ENCODE measurements at places on chromosomes 12 and 14.

- no peak for DNase-seq
Measured at GRCh38 chr14:83379436-83379835, 1845.8 kb upstream of the SEL1L start.

GRCh38 chr12:11941606-11942337 lies 129.0 kb upstream of the BCL2L14 start:
- DNase-seq: no peak

DNA sequence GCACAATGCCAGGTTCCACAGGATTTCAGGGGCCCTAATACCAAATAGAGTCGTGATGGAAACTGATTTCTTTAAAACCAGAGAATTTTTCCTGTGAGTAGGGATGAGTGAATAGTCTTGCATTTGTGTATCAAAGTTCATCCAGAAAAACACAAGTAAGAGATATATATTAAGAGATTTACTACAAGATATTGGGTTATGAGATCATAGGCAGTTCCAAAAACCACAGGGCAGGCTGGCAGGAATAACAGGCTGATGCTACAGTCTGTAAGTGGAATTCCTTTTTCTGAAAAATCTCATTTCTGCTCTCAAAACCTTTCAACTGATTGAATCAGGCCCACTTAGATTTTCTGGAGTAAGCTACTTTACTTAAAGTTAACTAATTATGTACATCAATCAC lies 1756.2 kb upstream of the SEL1L start:
- no peak for DNase-seq

DNA sequence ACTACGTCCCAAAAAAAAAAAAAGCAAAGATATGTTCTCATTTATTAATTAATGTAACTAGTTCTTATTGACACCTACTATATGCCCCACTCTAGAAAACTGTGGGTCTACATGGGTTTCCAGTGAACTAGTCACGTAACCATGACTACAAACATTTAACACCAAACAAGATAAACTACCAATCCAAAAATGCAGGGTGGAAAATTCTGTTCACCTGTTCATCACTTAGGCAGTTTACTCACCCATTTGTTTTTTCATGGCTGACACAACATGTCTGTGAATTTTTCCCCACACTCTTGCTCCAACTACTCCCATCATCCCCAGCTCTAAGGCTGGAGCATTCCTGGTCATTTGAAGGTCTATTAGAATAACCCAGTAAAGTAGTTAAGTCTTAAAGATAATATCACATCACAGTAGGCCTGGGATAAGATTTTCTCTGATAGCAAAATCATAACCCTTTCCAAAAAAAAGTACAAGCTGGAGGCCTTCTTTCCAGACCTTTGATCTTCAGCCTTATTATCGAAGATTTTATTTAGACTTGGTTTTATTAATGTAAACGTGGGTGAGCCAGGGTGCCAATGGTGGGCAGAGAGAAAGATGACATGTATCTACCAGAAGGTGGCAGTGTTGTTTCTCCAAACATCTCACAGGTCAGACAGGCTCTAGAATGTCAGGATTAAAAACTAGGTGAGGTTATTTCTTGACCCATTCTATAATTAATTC lies 61.6 kb upstream of the DAAM1 start:
- no peak for DNase-seq

- DNase-seq: peak; percentile 71
Measured at GRCh38 chr14:101980700-101981099, 16.3 kb downstream of the DYNC1H1 start.

- DNase-seq: no peak
Measured at GRCh38 chr12:117118838-117119591, 19.8 kb upstream of the TESC start.

- no peak for DNase-seq
Measured at GRCh38 chr14:31858868-31859267, 218.2 kb upstream of the ARHGAP5 start.

DNA sequence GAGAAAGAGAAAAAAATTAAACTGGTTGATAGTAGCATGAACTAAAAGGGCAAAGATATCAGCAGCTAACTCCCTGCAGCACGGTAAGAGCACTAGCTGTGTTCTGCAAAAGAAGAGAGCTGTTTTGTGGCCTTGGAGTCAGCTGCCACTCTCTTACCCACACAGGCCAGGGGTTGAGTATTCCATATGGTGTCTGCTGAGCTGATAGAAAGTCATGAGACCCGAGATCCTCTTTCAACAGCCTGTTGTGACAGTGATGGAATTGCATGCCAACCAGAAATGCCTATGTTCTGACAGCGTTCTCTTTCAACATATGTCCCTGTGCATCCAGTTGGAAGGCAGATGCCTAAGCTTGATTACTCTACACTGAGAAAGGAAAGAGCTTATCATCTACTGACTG lies 39.9 kb downstream of the TMTC1 start:
- no peak for DNase-seq

DNA sequence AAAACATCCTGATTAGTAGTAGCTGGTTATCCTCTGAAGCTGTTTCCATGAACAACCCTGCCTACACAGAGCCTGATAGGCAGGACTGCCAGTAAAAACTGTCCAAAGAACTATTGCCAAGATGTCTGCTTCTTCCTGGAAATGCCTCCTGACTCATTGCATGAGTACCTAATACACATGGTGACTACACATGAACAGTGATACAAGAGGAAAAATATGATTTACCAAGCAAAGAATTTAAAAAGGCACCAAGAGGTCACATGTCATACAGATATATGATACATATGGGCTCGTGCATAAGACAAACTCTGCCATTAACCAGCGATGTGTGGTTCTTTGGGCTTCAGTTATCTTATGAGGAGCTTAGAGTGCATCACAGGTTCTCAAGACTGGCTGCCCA lies 552.3 kb downstream of the SLC16A7 start:
- DNase-seq: no peak

DNA sequence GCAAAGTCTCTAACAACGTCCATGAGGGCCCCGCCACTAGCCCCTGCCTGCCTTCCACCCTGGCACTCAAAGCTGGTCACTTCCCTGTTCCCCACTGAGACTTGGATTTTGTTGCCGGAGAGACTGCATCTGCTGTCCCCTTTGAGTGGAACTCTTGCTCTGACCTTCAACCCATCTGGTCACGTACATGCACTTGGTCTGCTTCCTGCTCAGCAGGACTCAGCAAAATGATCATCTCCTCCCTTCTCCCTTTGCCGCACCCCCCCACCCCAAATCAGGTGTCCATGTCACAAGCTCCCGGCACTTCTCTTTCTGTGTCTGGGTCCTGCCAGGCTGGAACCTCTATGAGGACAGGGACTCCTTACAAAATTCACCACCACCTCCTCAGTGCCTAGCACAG lies 180.9 kb downstream of the CHST11 start:
- DNase-seq: no peak

GRCh38 chr14:74275241-74275841 lies 27.4 kb downstream of the ABCD4 start:
- DNase-seq: no peak

DNA sequence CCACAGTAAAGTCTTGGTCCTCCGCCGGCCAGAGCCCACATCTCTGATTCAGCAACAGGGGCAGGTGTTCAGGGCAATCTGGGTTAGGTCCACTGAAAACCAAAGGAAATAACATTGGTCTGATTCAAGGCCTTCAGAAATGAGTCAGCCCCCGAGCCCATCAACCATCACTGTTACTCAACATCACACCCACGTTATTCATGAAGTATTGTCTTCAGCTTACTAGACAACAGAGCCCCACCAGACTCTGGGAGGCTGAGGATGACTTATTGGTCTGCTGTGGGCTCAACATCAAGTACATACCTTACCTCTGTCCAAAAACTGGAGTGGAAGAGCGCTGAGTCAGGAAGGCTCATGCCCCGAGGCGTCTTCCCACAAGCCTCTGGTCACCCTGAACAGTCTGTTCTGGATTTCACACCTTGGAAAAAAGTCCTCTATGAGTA lies 97.5 kb downstream of the ZFP36L1 start:
- DNase-seq: no peak

- DNase-seq: no peak
Measured at GRCh38 chr12:70449753-70450341, 83.8 kb downstream of the KCNMB4 start.

- no peak for DNase-seq
Measured at GRCh38 chr14:39739796-39740195, 307.6 kb upstream of the FBXO33 start.

DNA sequence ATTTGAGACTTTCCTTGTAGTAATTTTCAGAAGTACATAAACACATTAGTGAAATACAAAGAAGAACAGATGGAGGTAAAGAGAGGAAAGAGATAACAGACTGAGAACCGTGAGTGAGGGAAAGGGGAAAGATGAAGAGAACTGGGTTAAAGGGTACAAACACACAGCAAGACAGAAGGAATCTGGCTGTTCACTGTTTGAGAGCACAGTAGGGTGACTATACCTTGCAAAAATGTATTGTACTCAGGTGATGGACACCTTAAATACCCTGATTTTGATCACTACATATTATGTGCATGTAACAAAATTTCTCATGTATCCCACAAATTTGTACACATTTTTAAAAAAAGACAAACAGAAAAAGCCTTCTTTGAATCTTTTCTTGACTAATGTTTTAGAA lies 2.7 kb upstream of the TRHDE start:
- DNase-seq: no peak

DNA sequence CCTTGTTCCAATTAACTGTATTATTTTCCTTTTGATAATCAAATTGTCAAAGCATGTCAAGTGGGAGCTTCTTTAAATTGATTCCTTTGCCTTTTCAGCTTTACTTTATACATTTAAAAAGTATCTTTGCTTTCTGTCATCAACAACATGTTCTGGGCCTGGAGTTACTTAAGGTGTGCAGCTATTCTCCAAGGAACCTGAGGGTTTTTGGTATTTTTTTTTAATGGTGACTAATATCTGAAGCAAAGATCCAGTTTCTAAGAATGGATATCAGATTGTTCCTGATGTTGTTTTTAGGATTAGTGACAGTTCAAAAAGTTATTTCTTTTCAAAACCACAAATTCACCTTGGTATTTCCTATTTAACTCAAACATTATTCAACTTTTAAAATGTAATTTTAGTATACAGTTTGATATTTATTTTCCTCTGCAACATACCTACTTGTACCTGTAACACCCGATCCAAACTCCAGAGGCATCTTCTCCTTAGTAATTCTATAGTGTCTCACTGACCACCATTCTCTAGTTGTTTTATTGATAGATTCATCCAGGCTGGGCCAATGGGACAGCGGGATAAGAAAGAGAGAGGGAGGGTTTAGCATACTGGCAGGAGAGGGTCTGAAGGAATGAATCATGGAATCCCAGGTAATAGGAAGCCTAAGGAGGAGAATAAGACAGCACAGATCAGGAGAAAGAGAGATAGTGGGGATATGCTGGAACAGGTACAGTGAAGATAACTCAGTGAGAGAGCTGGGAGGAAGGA lies 3.1 kb downstream of the CBLN3 start:
- DNase-seq: no peak

GRCh38 chr14:67944605-67945004 lies 125.0 kb downstream of the RAD51B start:
- DNase-seq: no peak

- no peak for DNase-seq
Measured at GRCh38 chr14:33062881-33063280, 124.2 kb downstream of the NPAS3 start.

- no peak for DNase-seq
Measured at GRCh38 chr14:104689109-104689880, at the start of gene INF2. Gene INF2 (plus strand): TSS chr14:104689618. CDS start chr14:104701366, 11,748 bp downstream.

DNA sequence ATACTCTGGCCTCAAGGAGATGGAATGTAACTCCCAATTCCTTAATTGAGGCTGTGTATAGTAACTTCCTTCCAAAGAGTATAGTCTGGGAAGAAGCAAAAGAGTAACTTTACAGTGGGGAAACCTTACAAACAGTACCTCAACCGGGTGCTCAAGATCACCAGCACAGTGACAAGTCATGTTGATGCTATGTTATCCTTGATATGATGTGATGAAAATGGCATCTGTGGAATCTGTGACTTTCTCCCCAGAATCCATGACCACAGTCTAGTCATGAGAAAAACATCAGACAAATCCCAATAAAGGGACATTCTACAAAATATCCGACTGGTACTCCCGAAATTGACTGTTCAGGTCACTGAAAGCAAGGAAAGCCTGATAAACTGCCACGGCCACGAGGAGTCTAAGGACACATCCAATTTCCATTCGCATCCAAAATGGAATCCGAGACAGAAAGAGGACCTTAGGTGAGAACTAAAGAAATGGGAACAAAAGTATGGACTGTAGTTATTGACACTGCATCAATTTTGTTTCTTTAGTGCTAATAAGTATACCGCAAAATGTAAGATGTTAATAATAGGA lies 97.3 kb upstream of the FRMD6 start:
- DNase-seq: no peak

GRCh38 chr12:114666746-114667668 lies 17.0 kb downstream of the TBX3 start:
- no peak for DNase-seq

DNA sequence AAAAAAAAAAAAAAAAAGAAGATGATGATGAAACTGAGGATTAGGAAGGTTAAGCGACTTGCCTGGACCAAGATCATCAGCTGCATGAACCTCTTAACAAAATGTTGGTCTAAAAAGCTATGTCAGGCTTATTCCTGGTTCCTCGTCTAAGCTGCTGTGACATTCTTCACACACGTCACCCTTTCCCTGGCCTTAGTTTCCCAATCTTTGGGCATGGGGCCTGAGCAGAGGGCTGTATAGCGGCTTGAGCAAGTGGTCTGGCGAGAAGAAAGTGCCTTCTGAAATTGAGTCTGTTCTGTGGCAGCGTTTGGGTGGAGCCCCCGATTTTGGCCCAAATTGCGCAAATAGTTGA lies 58.7 kb upstream of the CCND2 start:
- DNase-seq: no peak

DNA sequence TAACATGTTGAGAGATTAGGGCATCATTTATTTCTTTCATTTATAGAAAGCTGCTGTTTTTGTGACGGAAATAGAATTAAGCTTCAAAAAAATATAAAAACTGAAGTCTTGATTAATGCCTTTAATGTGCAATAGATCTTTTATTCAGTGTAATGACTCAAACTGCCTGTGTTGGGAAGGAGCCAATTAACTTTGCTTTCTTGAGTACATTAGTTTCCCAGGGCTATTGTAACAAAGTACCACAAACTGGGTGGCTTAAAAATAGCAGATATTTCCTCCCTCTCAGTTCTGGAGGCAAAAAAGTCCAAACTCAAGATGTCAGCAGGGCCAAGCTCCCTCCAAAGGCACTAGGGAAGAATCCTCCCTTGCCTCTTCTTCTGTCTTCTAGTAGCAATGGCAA lies 36.6 kb downstream of the EID3 start:
- no peak for DNase-seq

DNA sequence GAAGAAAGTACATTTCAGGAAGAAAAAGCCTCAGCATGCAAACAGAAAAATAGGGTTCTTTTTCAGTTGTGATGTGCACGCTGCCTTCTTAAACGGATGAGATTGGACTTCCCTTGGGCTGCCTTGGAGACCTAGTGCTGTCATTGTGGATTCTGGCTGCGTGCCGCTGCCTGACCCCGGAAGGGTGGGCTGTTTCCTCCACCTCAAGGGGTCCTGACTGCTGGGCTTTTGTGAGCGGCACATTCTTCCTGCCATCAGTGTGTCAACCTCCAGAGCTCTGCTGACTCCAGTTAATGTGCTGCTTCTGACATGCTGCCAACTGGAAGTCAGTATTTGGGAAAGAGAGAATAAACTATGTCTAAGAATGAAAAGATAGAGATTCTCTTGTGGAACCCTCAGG lies 25.1 kb downstream of the CCNK start:
- DNase-seq: no peak

All from breast epithelium (tissue), 4 donors.